Stimulated activated CD4-positive, alpha-beta T cell treated with anti-CD3 and anti-CD28 coated beads, Interleukin-1b, Interleukin-23, amount 100 ng/mL, for 4 hours (primary cell): ENCODE measurements at places on chromosomes 1 and 21.

GRCh38 chr1:229862017-229862774 is 204.8 kb upstream of the GALNT2 start:
- no peak for DNase-seq

- DNase-seq = no peak
These were observed 281.5 kb downstream of the NEGR1 start for GRCh38 chr1:72000809-72001208.

- DNase-seq = no peak
These were observed 134.4 kb downstream of the GALNT2 start for GRCh38 chr1:230201445-230201844.

GRCh38 chr1:30911059-30911954 is 2.7 kb upstream of the SDC3 start:
- peak; percentile 43 for DNase-seq

- no peak for DNase-seq
These were observed 17.7 kb downstream of the CD1E start for GRCh38 chr1:158371188-158371953.

GRCh38 chr1:161013131-161013487 is 7.8 kb downstream of the F11R start:
- DNase-seq = no peak

GRCh38 chr21:40011371-40011770 is 144.1 kb downstream of the PCP4 start:
- no peak for DNase-seq

GRCh38 chr1:48480504-48480903 is 8.5 kb upstream of the SPATA6 start:
- DNase-seq = no peak

GRCh38 chr1:74526708-74527107 is 14.3 kb upstream of the LRRC53 start:
- DNase-seq = no peak

GRCh38 chr1:37267111-37267835 is 207.1 kb upstream of the ZC3H12A start:
- no peak for DNase-seq

DNA sequence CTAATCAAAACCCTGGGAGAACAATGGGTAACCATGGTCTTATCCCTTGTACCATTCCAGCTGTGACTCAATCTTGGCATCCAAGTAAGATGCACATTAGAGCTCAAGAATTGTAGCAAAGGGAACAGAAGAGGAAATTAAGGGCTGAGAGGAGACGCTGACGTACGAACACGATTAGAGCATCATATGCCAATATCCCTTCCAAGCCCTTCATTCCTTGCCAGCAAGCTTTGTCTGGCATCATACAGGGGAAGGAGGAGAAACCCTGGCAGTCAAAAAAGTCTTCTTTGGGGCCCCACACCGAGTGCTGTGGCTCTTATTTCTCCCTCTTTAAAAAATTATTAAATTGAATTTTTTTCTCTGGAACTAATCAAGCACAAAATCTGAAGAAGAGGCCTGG is 120.9 kb downstream of the ASTN1 start:
- no peak for DNase-seq

- DNase-seq = no peak
These were observed 4.6 kb downstream of the IPO13 start for GRCh38 chr1:43951021-43951985.

DNA sequence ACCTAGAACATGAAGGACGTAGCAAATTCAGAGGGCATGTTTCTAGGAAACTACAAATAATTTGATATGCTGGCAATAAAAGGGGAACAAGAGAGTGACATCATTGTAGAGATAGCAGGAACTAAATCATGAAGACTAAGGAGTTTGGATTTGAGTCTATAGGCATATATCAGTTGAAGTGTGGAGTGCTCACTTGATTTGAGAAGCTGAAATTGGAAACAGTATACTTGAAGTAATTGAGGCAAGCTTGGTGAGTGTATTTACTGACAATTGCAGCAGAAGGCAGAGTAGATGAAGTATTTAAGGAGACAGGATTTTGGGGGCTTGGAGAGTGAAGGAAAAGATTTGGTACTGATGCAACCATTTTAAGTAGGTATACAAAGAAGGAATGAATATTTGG is 6.4 kb upstream of the TMCO2 start:
- DNase-seq = no peak

DNA sequence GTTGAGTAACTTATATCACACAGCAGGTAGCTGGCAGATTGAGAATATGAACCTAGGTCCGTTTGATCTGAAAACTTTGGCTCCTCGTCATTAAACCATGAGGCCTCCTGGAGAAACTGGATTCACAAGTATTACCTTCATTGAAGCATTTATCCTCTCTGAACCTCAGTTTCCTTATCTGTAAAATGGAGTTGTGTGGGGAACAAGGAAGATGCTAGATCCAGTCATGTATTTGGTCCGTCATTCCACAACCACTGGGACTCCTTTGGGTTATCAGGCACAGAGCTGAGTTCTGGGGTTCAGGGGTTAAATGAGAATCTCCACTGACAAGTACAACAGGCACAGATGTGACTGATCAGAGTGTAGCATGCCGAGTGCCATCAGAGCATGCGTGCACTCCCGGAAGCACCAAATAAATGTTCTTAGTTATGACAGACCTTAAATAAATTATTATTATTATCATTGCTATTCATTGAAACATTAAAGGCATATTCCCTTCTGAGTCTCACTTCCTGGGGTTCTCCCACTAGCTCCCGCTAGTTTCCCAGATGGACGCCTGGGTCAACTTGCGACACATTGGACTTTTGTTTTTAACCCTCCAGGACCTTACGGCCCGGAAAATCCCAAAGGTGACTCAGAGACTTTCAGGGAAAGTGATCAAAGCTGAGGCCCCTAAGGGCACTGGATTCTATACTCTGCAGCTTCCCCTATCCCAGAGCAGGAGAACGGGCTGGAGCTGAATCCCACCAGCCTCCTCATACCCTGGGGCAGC is 130.6 kb downstream of the PLPP3 start:
- no peak for DNase-seq

DNA sequence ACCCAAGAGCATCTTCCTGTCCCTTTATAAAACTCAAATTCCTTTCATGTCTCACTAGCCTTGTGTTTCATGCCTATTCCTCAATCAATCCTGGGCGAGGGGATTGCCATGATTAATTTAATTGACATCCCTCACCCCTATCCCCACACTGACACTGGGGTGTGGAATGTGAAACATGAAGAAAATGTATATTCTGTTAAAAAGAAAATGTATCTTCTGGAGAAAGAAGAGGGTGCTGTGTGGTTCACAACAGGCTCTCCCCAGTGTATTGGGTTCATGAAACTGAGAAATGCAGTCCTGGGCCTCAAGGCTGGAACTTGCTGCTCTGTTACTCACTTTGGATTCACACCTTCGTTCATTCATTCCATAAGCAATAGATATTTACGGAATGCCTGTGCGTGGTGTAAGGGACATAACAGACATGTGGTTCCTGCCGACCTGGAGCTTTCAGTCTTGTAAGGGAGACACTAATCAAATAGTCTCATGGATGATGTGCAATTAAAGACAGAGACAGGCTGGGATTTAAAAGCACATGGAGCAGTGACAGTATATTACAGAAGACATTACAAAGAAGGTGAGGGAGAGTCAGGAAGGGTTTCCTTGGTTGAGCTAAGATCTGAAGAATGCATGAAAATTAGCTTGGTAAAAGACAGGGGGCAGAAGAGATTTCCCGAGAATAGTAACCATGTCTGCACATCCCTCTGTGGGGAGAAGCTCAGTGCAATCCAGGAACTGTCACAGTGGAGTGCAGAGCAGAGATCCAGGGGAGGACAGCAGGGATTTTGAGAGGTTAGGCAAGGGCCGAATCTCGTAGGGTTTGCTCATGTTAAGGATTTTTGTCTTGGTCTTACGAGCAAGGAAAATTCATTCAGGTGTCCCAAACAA is 32.1 kb downstream of the SERTAD4 start:
- no peak for DNase-seq

- no peak for DNase-seq
These were observed 6.7 kb upstream of the RSRP1 start for GRCh38 chr1:25253911-25254310.

GRCh38 chr1:194717941-194718340 is 1531.5 kb upstream of the B3GALT2 start:
- no peak for DNase-seq

DNA sequence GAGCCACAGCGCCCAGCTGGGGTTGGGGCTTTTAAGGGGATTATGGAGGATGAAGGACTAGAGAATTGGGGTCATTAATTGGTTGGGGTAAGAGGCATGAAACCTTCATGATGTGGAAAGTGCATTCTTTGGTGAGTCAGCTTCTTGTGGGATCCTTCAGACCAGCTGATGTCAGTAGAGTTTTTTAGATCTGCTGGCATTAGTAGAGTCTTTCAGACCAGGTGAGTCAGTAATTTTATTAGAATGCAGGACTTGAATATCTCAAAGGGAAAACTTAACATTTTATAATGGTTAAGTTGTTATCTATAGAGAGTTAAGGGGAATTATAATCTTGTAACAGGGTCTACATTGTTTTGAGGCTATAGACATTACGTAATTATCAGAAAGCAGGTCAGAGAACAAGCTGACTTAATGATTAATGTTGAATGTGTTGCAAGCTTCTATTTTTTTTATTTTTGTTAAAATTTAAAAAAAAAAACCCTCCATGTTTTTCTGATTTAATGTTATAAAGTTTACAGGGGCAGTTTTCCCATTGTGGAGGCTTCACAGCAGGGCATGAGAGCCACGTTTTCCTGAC is 160.9 kb upstream of the FMN2 start:
- DNase-seq = no peak

DNA sequence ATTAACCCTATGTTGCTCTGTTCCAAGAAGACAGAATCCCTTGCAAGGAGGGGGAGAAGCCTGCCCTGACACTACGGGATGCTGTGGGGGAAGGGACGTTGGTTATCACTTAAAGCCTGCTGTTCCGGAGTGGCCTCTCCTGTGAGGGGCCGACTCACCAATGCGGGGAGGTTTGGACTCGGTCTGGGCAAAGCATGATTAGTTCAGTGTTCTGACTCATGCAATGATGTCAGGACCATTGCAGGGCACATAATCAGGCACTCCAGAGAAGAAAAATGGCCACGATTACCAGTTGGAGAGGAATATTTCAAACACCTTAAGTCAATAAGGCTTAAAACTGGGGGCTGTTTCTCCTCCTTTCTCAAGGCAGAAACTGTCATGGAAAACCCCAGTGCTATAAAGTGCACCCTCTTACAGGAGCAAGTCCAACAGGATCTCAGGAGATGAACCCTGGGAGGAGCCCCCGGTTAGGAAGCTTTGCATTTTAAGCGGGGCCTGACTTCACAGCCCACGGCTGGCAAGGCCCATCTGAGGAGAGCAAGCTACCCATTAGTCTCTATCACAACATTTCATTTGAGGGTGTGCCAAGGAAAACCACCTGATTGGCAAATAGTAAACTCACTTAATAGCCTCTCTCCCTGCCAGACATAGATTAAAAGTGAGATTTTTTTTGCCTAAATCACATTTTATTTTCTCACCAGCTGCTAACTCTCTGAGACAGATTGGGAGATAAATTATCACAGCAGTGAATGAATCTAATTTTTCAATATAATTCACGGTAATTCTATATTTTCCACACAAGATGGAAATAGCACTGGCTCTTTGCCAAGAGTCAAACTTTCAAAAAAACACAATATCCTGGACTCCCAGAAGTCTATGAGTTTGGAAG is 202.5 kb downstream of the C1orf94 start:
- DNase-seq = no peak

GRCh38 chr1:14745001-14745720 is 146.7 kb downstream of the KAZN start:
- DNase-seq = no peak

GRCh38 chr1:92244376-92244775 is 26.7 kb downstream of the C1orf146 start:
- DNase-seq = no peak

GRCh38 chr1:5571861-5572401 is 420.3 kb downstream of the NPHP4 start:
- no peak for DNase-seq

DNA sequence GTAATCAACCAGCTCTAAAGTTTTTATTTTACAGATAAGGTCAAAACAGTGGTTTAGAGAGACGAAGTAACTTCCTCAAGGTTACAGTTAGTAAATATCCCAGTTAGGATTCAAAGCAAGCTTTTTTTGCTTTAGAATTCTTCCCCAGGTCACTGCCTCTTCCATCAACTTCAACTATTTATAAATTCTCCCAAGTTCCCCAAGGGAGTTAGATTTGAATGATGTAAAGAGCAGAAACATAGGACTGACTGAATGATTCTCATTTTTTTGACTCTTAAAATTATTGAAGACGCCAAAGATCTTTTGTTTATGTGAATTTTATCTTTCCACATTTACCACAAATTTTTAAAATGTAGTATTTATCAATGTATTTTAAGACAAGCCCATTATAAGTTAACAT is 4.1 kb downstream of the POGZ start:
- DNase-seq = no peak

DNA sequence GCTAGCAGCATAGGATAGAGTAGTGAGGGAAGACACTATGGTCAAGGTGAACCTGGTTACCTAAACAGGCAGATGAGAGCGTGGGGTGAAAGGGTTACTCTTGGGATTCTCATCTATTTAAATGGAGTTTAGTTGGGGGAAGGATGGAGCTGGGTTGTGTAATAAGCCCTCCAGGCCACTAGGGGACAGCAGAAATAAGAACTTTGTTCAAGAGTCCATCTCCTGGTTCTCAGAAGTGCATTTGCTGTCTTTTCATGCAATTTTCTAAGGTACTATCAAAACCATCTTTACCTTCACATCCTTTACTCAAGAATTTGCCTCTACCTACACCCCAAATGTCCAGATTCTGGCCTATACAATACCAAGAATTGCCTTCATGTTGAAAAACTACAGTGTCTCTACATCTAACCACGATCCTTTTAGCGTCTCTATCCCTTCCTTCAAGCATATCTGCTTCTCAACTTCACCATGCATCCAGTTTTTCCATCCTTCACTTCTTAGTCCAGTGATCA is 28.0 kb downstream of the SLAMF1 start:
- DNase-seq = no peak

DNA sequence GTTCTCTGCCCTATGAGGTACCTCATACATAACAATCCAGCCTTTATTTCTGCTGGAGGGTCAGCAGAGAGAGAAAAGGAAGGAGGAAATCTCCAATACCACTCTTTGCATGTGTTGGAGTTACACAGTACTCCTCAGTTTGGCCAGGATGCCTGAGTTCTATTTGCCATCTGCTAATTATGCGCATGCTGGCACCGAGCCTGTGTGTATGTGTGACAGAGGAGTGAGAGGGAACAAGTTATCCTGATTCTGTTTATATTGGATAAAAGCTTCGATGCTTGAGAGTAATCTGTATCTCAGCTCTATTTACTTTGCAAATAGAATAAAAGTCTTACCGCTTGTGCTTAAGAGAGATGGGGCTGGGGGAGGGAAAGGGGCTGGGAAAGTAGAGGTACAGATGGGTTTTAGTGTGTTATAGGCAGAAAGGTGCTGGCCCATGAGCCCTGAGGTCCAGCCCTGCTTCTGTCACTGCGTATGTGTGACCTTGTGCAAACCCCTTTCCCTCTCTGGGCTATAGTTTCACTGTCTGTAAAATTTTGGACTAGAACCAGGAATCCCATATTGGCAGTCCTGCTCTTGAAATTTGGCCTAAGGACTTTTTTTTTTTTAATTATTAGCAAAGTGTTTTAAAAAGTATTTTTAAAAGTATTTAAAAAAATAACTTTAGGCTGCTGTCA is 54.5 kb upstream of the PLXNA2 start:
- no peak for DNase-seq

- DNase-seq = no peak
These were observed 74.7 kb downstream of the RUNX1 start for GRCh38 chr21:34974162-34974981.
